ENCODE measurements at places on chromosomes 11 and 22. TPM values are rescaled to one million over a fixed set of nuclear protein-coding genes. Genes with fewer than 3 reads are reported as not detected.

DNA sequence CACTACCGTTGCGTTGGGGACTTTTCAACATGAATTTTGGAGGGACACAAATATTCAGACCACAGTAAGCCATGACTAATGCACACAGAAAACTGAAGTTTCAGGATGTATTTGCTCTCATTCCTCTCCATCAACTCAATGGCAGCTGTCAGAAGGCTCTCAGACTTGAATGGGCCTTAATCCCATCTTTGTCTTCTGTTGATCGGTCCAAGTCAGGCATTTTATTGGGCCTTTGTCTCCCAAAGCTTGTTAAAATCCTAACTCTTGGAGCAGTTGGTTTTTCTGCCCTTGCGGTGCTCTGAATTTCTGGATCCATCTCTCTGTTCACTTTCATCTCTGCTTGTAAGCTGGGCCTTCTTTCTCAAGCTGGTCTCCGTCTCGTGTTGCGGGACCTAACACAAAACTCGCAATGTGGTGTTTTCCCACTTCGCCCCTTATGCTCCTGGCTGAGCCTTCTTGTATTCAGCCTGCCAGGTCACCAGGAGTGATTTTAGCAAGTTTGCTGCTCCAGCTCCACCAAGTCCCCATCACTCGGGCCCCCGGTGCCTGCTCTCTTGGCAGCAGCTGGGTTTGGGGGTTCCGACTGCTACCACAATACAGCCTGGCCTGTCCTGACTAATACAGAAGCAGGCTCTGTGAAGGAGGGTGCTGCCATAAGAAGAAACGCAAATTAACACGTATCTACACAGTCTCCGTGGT lies 27.0 kb downstream of the TSPAN32 start:
- no peaks in the 10 kb centered on the region for H3K4me1 ChIP-seq
- H3K36me3 ChIP-seq, result no peaks in the 10 kb centered on the region
- DNase-seq, result no peak

DNA sequence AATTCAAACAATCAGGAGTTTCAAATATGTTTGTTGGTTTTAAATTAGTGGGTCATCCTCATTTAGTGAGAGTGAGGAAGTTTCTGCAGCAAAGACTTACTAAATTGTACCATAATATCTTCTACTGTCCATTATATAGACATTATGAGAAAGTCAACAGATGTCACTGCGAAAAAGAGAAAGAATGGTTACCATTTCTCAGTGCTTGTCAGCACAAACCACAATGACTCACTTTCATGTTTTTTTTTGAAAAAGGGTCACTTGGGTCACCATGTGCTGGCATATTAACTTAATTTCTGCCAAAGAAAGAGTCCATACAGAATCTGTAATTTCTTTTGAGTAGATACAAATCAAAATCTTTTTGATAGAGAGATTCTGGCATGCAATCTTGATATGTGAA lies 924.6 kb upstream of the FAT3 start:
- no peaks in the 10 kb centered on the region for H3K27me3 ChIP-seq
- H3K4me3 ChIP-seq, result no peak overlapping the region
- no peak for DNase-seq
- no peak overlapping the region for H3K27ac ChIP-seq
- H3K4me1 ChIP-seq, result no peaks in the 10 kb centered on the region

DNA sequence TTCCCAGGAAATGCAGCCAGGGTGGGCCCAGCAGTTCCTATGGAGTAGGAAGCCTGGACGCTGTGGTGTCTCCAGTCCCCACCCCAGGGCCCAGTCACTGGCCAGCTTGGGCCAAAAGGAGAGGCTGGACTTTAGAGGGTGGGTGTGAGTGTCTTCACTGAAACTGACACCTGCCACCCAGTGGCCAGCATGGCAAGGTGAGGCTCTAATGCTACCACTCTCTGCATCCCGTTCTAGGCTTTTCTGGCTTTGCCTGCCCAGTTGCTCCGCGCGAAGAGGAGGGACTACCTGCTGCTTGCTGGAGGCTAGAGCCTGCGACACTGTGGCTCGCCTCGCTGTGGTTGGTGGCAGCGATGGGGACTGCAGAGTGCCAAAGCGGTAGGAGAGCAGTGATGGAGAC lies 35.4 kb downstream of the C22orf42 start:
- no peaks in the 10 kb centered on the region for H3K36me3 ChIP-seq
- no peak for DNase-seq
- no peaks in the 10 kb centered on the region for H3K4me1 ChIP-seq
- H3K27ac ChIP-seq, result no peak overlapping the region
- H3K4me3 ChIP-seq, result no peak overlapping the region
- H3K27me3 ChIP-seq, result no peaks in the 10 kb centered on the region

KCNQ1OT1 gene
- polyA plus RNA-seq, result 0.15 TPM

GRCh38 chr11:102846292-102846691 lies 2.9 kb upstream of the MMP3 start:
- peaks cover 6% of the 10 kb centered on the region for H3K27me3 ChIP-seq
- H3K27ac ChIP-seq, result no peak overlapping the region
- DNase-seq, result no peak
- no peaks in the 10 kb centered on the region for H3K4me1 ChIP-seq
- no peak overlapping the region for H3K4me3 ChIP-seq

- no peaks in the 10 kb centered on the region for H3K36me3 ChIP-seq
- H3K4me1 ChIP-seq, result no peaks in the 10 kb centered on the region
- no peak overlapping the region for H3K4me3 ChIP-seq
- H3K27me3 ChIP-seq, result no peaks in the 10 kb centered on the region
- no peak overlapping the region for H3K27ac ChIP-seq
These were observed 47.1 kb upstream of the HORMAD2 start for GRCh38 chr22:30033137-30033536.

F2 gene
- not detected for polyA plus RNA-seq

DNA sequence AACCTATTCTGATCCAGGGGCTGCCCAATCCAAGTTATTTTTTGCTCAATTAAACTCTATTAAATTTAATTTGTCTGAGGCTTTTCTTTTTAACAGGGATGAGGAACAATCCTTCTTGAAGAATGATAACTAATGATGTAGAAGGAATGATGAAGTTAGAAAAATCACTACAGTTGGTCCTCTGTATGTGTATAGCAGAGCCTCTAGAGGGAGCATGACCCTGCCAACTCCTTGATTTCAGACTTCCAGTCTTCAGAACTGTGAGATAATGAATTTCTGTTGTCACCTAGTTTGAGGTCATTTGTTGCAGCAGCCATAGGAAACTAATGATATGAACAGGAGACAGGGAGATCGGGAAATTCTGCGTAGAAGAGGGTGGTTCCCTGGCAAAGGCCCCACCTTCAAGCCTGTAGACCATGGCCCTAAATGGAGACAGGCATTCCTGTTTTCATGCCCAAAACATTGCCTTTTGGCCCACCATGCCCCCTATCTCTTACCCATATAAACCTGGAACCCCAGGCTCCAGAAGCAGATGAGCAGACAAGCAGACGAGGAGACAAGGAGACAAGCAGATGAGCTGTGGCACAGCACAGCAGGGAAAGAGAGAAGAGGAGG lies 7.7 kb upstream of the QSER1 start:
- H3K4me1 ChIP-seq, result no peaks in the 10 kb centered on the region
- H3K4me3 ChIP-seq, result no peak overlapping the region
- H3K36me3 ChIP-seq, result no peaks in the 10 kb centered on the region
- no peaks in the 10 kb centered on the region for H3K27me3 ChIP-seq

GRCh38 chr11:115460512-115460911 lies 43.7 kb downstream of the CADM1 start:
- H3K36me3 ChIP-seq, result no peaks in the 10 kb centered on the region
- no peaks in the 10 kb centered on the region for H3K4me1 ChIP-seq
- H3K27ac ChIP-seq, result no peak overlapping the region
- no peak overlapping the region for H3K4me3 ChIP-seq
- H3K27me3 ChIP-seq, result no peaks in the 10 kb centered on the region

- no peaks in the 10 kb centered on the region for H3K27me3 ChIP-seq
- no peaks in the 10 kb centered on the region for H3K4me1 ChIP-seq
- DNase-seq, result no peak
- H3K27ac ChIP-seq, result no peak overlapping the region
These were observed 72.1 kb upstream of the CD44 start for GRCh38 chr11:35066783-35067423.

DNA sequence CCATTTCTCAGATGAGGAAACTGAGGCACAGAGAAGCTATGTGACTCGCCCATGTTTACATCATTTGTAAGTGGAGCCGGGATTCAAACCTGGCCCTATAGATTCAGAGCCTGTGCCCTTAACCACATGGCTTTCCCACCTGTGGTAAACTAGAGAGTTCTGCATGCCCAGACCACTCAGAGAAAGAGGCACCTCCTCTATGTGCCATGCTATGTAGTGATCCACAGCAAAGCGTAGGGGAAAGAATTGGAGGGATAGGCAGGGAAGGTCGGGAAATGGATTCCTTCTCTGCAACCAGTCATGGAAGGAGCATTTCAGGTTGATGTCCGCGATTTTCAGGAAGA lies 15.4 kb upstream of the POU2AF2 start:
- H3K27me3 ChIP-seq, result no peaks in the 10 kb centered on the region
- DNase-seq, result no peak
- no peaks in the 10 kb centered on the region for H3K36me3 ChIP-seq

DNA sequence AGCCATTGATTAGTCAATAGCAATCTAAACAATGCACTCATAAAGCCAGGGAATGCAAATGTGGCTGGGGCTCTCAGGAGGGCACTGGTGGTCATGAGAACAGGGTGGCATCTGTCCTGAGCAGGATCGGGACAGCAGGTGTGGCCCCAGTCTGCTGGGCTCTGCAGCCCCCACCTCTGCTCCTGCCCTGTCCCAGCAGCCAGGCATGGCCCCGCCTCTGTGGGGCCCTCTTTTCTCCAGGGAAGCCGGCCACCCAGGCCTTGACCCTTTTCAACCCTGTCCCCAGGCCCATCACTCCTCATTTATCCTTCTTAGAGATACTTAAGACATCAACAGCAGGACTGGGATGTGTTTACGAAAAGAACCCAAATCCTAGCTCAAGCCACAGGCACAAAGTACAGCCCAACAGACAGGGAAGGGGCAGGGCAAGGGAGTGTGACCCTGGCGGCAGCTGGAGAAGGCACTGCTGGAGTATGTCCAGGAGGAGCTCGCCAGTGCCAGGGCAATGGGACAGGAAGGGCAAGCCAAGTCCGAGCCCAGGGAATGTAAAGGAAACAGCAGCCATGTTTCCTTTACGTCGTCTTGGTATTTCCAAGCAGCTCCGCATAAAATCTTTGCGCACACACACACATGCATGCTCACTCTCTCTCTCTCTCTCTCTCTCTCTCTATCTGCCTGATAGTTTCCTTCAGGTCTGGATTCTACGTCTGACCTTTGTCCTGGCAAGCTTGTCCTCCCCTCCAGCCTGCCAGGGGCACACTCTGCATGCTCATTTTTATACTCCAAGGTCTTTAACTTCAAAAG lies 59.9 kb downstream of the DGCR2 start:
- H3K27ac ChIP-seq, result no peak overlapping the region
- H3K4me3 ChIP-seq, result no peak overlapping the region
- H3K4me1 ChIP-seq, result peaks cover 45% of the 10 kb centered on the region
- DNase-seq, result peak; percentile 57

ISX gene
- polyA plus RNA-seq, result not detected

GRCh38 chr22:43109921-43110443 lies 568 bp upstream of the BIK start:
- no peaks in the 10 kb centered on the region for H3K27me3 ChIP-seq
- no peak for DNase-seq
- no peak overlapping the region for H3K27ac ChIP-seq
- no peaks in the 10 kb centered on the region for H3K36me3 ChIP-seq
- no peak overlapping the region for H3K4me3 ChIP-seq

GRCh38 chr11:70671611-70672010 lies 273.3 kb downstream of the CTTN start:
- no peak overlapping the region for H3K4me3 ChIP-seq
- DNase-seq, result no peak
- H3K27ac ChIP-seq, result no peak overlapping the region
- H3K36me3 ChIP-seq, result no peaks in the 10 kb centered on the region
- no peaks in the 10 kb centered on the region for H3K27me3 ChIP-seq

EFCAB6 gene
- 1.6 TPM for polyA plus RNA-seq

TSSK2 gene
- not detected for polyA plus RNA-seq

YAP1 gene
- polyA plus RNA-seq, result 16.3 TPM

SLC22A12 gene
- not detected for polyA plus RNA-seq

DNA sequence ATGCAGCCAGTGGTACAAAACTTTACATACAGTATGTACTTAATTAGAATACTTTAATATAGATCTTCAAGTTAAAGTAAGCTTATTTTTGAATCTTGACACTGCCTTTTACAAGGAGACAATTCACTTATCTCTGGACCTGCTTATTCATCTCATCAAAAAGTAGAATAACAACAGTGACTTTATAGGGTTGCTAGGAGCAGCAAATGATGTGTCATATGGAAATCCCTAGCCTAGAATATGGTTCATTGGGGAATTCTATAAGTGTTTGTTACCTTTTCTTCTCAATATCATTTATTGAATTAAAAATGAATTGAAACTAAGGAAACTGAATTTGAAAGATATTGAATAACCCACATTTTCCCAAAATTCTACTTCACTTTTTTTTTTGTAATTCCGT lies 45.0 kb upstream of the FIBIN start:
- no peak for DNase-seq
- no peak overlapping the region for H3K27ac ChIP-seq
- H3K36me3 ChIP-seq, result no peaks in the 10 kb centered on the region
- H3K27me3 ChIP-seq, result no peaks in the 10 kb centered on the region
- H3K4me1 ChIP-seq, result no peaks in the 10 kb centered on the region

GRCh38 chr11:68689737-68690625 lies 5.6 kb downstream of the GAL start:
- peaks cover 1% of the 10 kb centered on the region for H3K4me1 ChIP-seq
- peaks cover 13% of the 10 kb centered on the region for H3K27me3 ChIP-seq

ARHGEF17 gene
- polyA plus RNA-seq, result 18.8 TPM

GRCh38 chr11:126419801-126420697 lies 64.6 kb downstream of the ST3GAL4 start:
- DNase-seq, result peak; percentile 80
- no peaks in the 10 kb centered on the region for H3K36me3 ChIP-seq
- no peak overlapping the region for H3K4me3 ChIP-seq
- no peaks in the 10 kb centered on the region for H3K27me3 ChIP-seq
- H3K4me1 ChIP-seq, result peaks cover 43% of the 10 kb centered on the region
- H3K27ac ChIP-seq, result peak overlapping the region; percentile 80
